ENCODE measurements at places on chromosomes 7 and 10.

- DNase-seq: no peak
Observed at GRCh38 chr10:58140691-58141347, 126.9 kb downstream of the IPMK start.

DNA sequence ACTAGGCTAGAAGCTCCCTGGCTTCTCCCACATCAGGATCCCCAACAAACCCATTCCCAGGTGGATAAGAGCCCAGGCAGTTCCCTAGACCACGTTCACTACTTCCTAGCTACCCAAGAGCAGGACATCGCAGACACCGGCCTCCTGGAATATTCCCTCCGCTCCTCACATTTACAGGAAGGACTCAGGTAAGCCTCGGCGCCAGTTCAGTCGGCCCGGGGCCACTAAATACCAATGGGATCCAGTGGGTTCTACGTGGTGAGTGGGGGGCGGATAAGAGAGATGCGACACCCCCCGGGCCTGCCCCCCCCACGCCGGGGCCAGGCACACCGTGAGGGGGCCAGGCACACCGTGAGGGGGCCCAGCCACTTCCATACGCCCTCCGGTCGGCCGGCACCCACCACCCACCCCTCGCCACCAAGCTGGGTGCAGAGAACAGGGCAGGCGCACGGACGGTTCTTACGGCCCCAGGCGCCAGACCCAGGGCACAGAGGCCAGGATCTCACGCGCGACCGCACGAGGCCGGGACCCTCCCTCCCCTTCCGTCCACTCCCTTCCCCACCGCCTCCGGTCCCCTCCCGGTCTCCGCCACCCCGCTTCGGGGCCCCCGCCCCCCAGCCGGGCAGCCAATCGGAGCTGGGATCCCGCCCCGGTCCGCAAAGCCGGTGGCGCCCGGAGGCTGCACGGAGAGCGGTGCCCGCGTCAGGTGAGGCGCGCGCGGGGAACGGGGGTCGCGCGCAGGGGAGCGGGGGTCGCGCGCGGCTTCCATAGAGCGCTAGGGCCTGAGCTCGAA lies at the start of gene BLVRA:
Gene BLVRA, plus strand, starts transcription at position 652 of the 793 bp plus-strand sequence. CDS start 12,479 bp downstream, outside the sequence.
- DNase-seq: peak; percentile 49

GRCh38 chr7:8389593-8390261 lies 43.7 kb upstream of the NXPH1 start:
- DNase-seq: no peak

DNA sequence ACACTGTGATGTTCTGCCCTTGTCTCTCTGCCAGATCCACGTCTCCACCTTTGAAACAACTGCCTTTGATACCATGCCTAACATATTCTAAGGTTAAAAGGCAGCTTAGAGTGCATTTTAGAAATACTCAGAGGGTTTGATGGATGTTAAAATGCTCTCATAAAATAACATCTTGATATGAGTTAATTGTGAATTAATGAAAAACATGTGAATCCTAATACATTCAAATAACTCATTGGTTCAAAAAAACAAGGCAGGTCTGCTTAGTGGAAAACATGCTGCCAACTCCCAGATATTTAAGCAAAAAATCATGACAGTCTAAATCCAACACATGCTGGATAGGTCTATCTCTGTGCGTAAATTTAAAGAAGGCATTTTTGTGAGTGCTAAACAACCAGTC lies 291.8 kb downstream of the AHR start:
- no peak for DNase-seq
